Stomach (tissue), 19 donors: ENCODE measurements at places on chromosomes 3 and 15.
A peak's percentile ranks its signal among the peaks of the same experiment; 100 is the strongest.

- peak within 1 kb of the TSS; percentile 90 for H3K27ac ChIP-seq
- peaks cover 31% of the 10 kb centered on the region for H3K4me1 ChIP-seq
- H3K27me3 ChIP-seq, result no peaks in the 10 kb centered on the region
- peak within 1 kb of the TSS; percentile 32 for H3K4me3 ChIP-seq
- H3K36me3 ChIP-seq, result no peaks in the 10 kb centered on the region
Measured at GRCh38 chr3:141368062-141368924, at the start of gene ZBTB38. ZBTB38 (plus strand) TSS chr3:141368504; CDS start chr3:141442389, 73,885 bp downstream.

DNA sequence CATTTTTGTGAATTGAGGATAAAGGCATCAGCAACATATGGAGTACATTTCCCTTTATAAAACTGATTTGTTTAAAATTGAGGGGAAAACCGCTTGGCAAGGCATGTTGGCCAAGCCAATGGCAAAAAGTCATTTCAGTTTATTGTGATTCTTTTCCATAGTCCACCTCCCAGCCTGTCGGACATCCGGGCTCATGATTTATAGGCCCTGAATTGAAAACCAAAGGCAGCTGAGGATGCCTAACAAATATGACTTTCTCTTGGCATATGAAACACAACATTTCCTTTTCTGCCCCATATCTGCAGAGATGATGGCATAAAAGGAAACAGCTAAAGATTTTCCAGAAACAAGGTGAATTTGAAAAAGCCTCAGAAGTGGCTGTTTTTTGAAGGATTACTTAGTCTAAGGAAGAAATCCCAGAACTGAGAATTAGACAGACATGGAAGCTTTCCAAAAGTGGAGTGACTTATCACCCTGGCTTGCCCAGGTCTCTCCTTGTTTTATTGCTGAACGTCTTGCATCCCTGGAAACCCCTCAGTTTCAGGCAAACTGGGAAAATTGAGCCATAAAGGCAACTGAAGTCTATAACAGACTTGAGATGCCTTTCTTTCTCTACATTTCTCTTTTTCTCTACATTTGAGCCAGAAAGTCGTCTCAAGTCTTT lies 74.0 kb downstream of the COL8A1 start:
- no peaks in the 10 kb centered on the region for H3K36me3 ChIP-seq
- H3K27ac ChIP-seq, result no peak overlapping the region

GRCh38 chr3:117874028-117874690 lies 1160.5 kb downstream of the IGSF11 start:
- H3K27me3 ChIP-seq, result no peaks in the 10 kb centered on the region
- DNase-seq, result no peak
- no peaks in the 10 kb centered on the region for H3K4me1 ChIP-seq
- no peaks in the 10 kb centered on the region for H3K36me3 ChIP-seq
- H3K4me3 ChIP-seq, result no peak overlapping the region

DNA sequence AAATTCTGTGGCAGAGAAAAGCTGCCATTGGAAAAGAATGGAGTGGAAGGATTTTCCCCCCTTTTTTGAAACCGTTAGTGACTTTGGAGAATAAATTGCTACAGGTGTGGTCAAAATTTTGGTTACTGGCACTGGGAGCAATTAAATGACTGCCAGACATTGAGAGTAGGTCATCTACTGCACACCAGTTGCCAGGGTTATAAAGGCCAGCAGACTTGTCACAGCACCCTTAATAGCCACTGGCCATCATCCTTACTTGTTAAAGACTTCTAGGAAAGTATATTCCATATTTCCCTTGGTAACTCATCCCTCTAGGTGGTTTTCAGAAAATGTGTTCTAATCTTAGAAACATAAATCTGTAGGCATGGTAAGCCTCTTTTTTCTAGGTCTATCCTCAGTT lies 8.0 kb downstream of the PIK3CA start:
- no peak overlapping the region for H3K27ac ChIP-seq
- H3K36me3 ChIP-seq, result no peaks in the 10 kb centered on the region
- no peak for DNase-seq
- H3K27me3 ChIP-seq, result no peaks in the 10 kb centered on the region
- H3K4me3 ChIP-seq, result no peak overlapping the region

DNA sequence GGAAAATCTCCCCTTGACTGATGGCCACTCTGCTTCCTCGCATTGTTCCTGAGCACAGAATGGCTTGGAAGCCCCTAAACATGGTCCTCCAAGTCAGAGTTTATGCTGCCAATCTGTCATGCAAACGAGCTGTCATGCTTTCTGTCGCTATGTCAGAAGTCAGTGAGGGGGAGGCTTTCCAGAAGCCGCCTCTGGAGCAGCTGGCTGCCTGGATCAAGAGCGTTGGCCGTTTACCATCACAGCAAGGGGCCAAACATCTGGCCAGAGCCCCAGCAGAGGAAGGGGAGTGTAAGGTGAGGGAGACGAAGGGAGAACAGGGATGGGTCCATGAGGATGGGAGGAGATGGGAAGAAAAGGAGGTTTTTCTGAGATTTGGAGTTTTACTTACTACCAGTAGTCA lies 372.6 kb upstream of the NR2F2 start:
- no peak overlapping the region for H3K4me3 ChIP-seq
- H3K4me1 ChIP-seq, result no peaks in the 10 kb centered on the region
- H3K36me3 ChIP-seq, result no peaks in the 10 kb centered on the region
- DNase-seq, result peak; percentile 20
- H3K27me3 ChIP-seq, result no peaks in the 10 kb centered on the region

GRCh38 chr15:90320062-90320884 lies 31.8 kb upstream of the ZNF774 start:
- no peak overlapping the region for H3K27ac ChIP-seq
- peak; percentile 96 for DNase-seq
- no peak overlapping the region for H3K4me3 ChIP-seq
- peaks cover 31% of the 10 kb centered on the region for H3K4me1 ChIP-seq

DNA sequence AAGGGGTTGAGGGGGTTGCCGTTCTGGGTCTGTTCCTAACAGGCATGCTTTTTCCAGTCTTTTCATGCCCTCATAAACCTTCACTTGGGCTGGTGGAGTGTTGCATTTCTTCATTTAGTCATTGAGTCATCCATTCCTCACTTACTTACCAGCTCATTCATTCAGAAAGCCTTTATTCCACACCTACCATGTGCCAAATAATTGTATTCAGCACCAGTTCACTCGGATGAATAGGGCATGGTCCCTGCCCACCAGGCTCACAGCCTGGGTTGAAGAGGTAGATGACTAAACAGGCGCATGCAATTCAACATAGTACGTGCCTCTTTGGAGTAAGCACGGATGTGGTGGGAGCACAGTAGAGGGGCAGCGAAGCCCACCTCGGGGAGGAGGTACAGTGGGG lies 35.1 kb upstream of the THSD4 start:
- H3K27ac ChIP-seq, result peak overlapping the region; percentile 83
- no peaks in the 10 kb centered on the region for H3K27me3 ChIP-seq
- H3K36me3 ChIP-seq, result no peaks in the 10 kb centered on the region
- DNase-seq, result no peak
- peaks cover 5% of the 10 kb centered on the region for H3K4me1 ChIP-seq
- H3K4me3 ChIP-seq, result no peak overlapping the region

DNA sequence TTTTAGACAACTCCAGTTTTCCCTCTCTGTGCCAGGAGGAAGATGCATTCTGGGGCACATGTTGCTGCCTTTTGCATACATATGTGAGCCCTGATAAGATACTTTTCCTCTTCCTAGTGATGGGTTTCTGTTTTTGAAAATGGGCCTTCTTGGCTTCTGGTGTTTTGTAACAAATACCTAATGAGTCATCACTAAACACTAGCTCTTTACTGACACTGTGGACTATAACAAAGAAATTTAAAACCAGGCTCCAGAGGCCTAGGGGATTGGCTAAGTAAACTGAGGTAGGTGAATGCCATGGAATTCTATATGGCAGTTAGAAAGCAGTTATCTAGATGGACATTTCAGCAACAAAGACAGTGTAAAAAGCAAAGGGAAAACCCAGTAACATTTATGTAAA lies 93.4 kb upstream of the NR2E3 start:
- H3K27ac ChIP-seq, result no peak overlapping the region
- no peaks in the 10 kb centered on the region for H3K27me3 ChIP-seq
- no peak overlapping the region for H3K4me3 ChIP-seq
- DNase-seq, result no peak
- H3K36me3 ChIP-seq, result no peaks in the 10 kb centered on the region
- no peaks in the 10 kb centered on the region for H3K4me1 ChIP-seq

DNA sequence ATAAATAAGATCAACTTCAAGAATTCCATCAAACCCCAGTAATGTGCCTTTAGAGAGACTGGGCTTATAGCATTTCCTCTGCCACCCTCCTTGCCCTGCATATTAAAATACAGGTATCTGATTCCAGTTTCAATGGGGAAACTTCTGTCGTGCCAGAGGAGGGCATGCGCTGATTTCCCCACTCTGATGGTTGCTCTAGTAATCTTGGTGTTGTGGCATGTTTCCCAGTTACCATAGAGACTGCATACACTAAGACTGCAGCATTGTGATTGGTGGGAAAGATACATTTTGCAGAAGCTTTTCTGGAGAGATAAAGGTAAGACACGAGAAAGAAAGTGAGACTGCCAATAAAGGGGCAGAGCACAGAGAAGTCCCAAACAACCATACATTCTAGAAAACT lies 225.6 kb downstream of the TIGIT start:
- no peaks in the 10 kb centered on the region for H3K27me3 ChIP-seq
- DNase-seq, result peak; percentile 88
- H3K4me1 ChIP-seq, result no peaks in the 10 kb centered on the region
- no peaks in the 10 kb centered on the region for H3K36me3 ChIP-seq
- H3K4me3 ChIP-seq, result no peak overlapping the region

DNA sequence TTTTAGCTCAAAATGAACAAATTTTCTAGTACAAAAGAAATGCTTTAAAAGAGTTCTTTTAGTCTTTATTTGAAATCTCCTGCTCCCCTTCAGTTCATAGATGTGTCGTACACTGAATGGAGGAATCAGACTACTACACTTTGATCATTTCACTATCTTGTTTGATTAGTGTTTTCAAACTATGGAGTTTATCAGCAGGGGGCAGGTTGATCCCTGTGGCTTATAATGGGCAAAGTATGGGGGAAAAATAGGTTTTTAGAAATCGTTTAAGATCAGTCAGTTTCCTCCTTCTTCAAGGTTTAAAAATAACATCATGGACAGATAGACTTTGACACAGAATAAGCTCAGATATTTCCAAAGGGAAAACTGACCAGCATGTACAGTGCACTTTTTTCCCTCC lies 701.7 kb downstream of the CADM2 start:
- H3K27ac ChIP-seq, result no peak overlapping the region
- H3K4me1 ChIP-seq, result no peaks in the 10 kb centered on the region
- no peak overlapping the region for H3K4me3 ChIP-seq
- no peaks in the 10 kb centered on the region for H3K36me3 ChIP-seq
- no peak for DNase-seq
- H3K27me3 ChIP-seq, result no peaks in the 10 kb centered on the region

- H3K27me3 ChIP-seq, result no peaks in the 10 kb centered on the region
- H3K36me3 ChIP-seq, result peaks cover 99% of the 10 kb centered on the region
- no peak overlapping the region for H3K4me3 ChIP-seq
- H3K27ac ChIP-seq, result peak overlapping the region; percentile 24
- peaks cover 40% of the 10 kb centered on the region for H3K4me1 ChIP-seq
Measured at GRCh38 chr3:70970952-70971351, 612.6 kb downstream of the FOXP1 start.

DNA sequence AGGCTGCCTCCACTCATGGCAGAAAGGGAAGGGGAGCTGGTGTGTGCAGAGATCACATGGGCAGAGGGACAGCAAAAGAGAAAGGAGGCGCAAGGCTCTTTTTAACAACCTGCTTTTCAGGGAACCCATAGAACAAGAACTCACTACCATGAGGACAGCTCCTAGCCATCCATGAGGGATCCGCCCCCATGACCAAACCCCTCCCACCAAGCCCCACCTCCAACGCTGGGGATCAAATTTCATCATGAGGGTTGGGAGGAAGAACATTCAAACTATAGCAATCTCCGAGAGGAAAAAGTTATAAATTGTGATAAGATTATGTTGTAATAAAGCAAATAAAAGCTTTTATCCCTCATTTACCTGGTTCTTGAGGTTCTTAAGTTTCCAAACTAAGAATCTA lies 84.7 kb upstream of the LMCD1 start:
- DNase-seq, result peak; percentile 28
- H3K27me3 ChIP-seq, result no peaks in the 10 kb centered on the region
- H3K27ac ChIP-seq, result no peak overlapping the region
- no peaks in the 10 kb centered on the region for H3K36me3 ChIP-seq
- no peak overlapping the region for H3K4me3 ChIP-seq
- H3K4me1 ChIP-seq, result peaks cover 8% of the 10 kb centered on the region

DNA sequence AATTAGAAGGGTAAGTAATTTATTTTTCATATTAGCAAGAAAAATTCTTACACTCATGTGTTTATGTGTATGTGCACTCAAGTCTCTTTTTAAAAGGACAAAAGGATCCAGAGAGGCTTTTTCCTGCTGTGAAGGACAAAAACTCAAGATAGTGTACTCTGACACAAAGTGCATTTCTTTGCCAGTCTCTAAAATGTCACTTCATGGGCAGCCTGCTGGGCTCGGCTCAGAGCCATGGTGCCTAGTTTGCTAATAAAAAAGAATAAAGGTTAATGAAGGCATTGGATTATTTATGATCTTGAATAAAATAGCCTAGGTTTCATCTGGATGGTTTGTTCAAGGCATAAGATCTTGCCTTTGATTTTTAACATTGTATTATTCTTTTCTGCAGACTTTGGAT lies 989.0 kb downstream of the TBL1XR1 start:
- no peaks in the 10 kb centered on the region for H3K4me1 ChIP-seq
- H3K27me3 ChIP-seq, result no peaks in the 10 kb centered on the region
- H3K36me3 ChIP-seq, result no peaks in the 10 kb centered on the region
- H3K4me3 ChIP-seq, result no peak overlapping the region

DNA sequence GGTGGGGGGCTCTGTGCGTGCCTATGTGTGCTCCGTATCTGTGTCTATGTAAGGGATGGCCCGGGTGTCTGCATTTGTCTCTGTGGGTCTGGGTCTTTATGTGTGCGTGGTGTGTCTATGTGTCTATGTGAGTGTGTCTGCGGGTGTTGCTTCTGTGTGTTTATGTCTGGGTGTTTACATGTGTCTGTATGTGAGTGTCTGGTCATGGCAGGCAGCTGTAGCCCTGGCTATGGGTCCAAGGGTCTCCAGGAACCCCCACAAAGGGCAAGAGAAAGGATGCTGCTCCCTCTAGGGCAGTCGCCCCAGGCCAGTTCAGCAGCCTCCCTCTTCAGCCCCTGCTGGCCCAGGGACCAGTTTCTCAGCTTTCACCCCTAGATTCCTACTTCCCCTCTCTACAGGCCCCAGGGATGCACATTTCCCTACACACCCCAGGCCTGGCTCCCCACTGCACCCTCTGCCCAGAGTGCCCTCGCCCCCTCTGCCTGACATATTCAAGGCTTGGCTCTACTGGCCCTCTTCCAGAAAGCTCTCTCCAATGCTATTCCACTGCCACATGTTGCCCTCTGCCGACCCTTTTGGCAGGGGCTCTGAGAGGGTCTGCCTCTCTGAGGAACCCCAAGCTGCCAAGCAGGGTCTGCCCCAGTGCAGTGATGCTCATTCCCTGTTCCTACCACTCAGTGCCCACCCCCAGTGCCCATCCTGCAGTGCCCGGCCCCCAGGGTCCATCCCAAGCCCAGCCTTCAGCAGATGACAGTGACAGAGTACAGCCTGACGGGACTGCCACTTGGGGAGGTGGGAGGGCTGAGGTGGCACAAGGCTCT lies 1.0 kb upstream of the MYL3 start:
- H3K4me3 ChIP-seq, result no peak overlapping the region
- peaks cover 30% of the 10 kb centered on the region for H3K4me1 ChIP-seq
- no peaks in the 10 kb centered on the region for H3K27me3 ChIP-seq
- DNase-seq, result no peak
- H3K36me3 ChIP-seq, result no peaks in the 10 kb centered on the region
- H3K27ac ChIP-seq, result no peak overlapping the region
